Right ventricle myocardium superior (tissue), 1 donor: ENCODE measurements at places on chromosomes 3 and 15.
A peak's percentile ranks its signal among the peaks of the same experiment; 100 is the strongest.

DNA sequence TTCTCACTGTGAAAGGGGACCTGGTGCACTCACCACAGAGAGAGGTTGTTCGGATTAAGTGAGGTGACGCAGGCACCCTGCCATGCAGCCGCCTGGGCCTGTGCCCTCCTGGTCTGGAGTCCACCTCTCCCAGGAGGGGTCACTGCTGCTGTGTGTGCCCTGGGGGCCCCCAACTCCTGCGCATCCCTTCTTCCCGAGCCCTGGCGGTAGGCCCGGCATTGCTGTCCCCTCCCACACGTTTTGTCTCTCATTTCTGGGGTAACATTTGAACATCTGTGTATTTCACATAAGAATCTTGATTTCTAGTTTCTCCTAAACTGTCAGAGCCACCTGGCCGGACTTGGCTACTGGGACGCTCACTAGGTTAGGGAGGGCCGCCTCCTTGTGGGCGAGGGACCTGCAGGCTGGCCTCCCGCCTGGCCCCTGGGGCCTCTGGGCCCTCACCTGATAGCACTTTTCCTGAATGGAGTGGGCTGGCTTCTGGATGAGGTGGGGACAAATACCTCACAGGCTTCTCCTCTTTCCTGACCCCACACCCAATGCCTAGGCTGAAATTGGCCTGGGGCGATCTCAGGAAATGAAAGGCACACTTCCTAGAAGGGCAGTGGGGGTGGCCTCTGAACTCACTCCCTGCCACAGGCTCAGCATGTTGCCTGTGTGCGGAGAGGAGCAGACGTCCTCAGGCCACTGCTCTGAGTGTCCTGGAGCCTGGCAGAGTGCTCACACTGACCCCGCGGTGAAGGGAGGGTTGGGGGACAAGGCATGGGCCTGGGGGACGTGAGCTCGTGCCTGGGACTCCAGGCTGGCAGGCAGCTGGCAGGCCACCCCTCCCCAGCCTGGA is 104.2 kb upstream of the PRR23E start:
- DNase-seq = no peak

- DNase-seq = no peak
Measured at GRCh38 chr3:194817592-194817930, 131.9 kb downstream of the FAM43A start.

- no peak for DNase-seq
Measured at GRCh38 chr3:192417017-192417416, 310.3 kb downstream of the FGF12 start.

DNA sequence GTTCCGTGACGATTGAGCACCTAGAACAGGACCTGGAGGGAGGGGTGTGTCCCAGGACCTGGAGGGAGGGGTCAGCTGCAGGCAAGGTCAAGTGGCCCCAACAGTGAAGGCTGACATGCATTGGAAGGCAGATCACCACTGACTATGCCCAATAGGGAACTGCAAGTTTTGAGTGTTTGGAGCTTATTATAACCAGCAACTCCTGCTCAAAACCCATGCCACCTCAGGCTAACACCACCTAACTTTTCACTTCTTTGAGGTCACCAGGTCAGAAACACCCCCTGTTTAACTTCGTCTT is 93.1 kb downstream of the MYLK start:
- no peak for DNase-seq

- no peak for DNase-seq
Measured at GRCh38 chr3:16331319-16331883, 66.4 kb downstream of the OXNAD1 start.

DNA sequence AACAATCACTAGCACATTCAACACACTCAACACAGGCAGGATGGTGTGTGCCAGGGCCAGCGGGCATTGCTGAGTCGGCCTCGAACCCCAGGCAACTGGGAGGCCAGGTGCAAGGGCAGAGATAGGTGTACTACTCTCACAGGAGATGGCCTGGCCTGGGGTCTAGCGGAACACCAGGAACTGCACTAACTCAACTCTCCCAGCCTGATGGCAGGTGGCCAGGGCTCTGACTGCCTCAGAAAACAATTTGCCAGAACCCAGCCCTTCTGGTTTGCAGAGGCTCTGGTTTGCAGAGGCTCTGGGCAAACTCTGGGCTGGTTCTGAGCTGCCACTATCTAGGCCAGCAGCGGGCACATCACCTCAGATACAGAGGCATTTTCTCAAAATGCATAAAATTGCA is 229.2 kb upstream of the CHRNA7 start:
- DNase-seq = peak; percentile 79

- no peak for DNase-seq
Measured at GRCh38 chr3:127587876-127588275, 2.7 kb downstream of the TPRA1 start.

GRCh38 chr15:70111203-70112073 is 13.7 kb upstream of the TLE3 start:
- peak; percentile 78 for DNase-seq

GRCh38 chr3:16504242-16504641 is 9.3 kb downstream of the RFTN1 start:
- no peak for DNase-seq

- no peak for DNase-seq
Measured at GRCh38 chr3:125151916-125152315, 60.6 kb downstream of the SLC12A8 start.

GRCh38 chr3:4174791-4175190 is 128.4 kb upstream of the SETMAR start:
- DNase-seq = no peak

DNA sequence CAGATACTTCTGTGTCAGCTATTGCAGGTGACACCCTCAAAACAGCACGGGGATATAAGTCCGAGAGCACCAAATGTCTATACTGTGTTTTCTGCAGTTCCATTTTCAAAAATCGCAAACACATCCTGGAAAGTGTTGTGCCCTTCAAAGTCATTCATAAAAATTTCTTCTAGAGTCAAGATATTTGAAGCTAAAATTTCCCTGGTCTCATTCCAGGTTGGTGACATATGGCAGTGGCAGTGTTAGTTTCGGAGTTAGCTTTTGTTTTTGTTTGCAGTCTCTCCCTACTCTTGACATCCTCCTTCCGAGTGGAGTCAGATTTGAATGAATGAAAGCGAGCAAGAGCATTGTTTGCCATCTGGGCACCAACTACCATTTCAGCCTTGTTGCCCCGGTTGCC is 3.2 kb upstream of the FSIP1 start:
- no peak for DNase-seq

GRCh38 chr3:24905266-24905665 is 410.6 kb upstream of the THRB start:
- no peak for DNase-seq
